ENCODE measurements at places on chromosomes 4 and X.

GRCh38 chr4:80010316-80010715 lies 62.7 kb downstream of the ANTXR2 start:
- DNase-seq = no peak

- no peak for DNase-seq
These were observed 72.9 kb downstream of the AASDH start for GRCh38 chr4:56314207-56314915.

GRCh38 chrX:109441266-109441665 lies 40.6 kb downstream of the GUCY2F start:
- no peak for DNase-seq

GRCh38 chr4:107619066-107619465 lies 101.0 kb downstream of the PAPSS1 start:
- DNase-seq = no peak

- DNase-seq = no peak
These were observed 59.1 kb downstream of the FBXW7 start for GRCh38 chr4:152476796-152477195.

GRCh38 chr4:13615161-13615560 lies 12.4 kb downstream of the BOD1L1 start:
- no peak for DNase-seq

DNA sequence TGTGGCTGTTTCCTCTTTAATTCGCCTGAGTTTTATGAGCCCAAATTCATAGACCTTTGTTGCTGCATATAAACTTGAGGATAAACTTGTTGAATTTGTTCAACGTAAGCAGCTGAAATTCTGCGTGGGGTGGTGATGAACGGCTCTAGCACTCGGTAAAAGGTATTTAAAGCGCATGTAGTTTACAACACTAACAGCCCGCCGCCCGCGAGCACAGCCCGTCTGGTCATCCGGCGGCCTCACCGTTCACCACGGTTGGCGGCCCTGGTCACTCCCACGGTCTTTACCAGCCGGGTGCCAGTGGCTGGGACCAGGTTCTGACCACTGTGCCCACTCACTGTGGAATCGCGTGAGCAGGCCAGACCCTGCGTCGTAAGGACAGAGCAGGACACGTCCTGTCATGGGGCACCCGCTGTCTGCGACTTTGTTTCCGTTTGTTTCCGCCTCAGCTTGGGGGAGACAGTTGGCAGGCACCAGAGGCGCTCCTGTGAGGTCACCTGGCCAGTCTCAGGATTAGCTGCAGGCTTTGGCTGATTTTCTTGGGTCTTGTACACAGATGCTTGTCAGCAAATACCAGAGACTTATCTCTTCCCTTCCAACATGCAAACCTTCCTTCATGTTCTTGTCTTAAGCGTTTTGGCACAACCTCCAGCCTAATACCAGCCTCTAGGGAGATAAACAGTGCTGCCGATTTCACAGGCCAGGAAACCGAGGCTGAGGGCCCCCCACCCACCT lies 36.8 kb upstream of the SPON2 start:
- no peak for DNase-seq

DNA sequence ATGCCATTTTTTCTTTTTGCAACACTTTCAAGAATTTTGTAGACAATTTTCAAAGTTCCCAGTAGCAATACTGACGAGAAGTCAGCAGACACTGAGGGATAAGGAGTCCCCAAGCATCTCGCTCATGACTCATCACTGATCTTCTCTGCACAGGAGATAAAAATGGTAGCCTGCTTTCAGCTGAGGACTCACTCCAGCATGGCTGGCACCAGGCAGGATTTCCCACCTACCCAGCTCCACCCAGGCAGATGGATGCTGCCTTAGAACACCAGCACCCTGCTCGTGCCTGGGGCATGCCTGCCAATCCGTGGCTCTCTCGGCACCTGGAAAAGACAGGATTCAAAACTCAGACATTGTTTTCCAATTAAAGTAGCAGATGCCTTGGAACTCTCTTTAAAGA lies 24.9 kb downstream of the JAKMIP1 start:
- no peak for DNase-seq

DNA sequence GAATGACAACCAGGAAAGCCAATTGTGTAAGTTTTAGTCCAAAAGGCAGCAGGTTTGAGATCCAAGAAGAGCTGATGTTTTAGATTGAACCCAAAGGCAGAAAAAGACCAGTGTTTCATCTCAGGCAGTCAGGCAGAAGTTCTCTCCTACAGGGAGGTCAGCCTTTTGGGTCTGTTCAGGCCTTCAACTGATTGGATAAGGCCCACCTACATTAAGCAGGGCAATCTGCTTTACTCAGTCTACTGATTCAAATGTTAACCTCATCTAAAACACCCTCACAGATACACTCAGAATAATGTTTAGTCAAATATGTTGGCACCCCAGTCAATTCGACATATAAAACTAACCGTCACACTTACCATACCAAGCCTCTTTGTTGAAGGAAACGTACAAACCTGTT lies 134.2 kb upstream of the NEIL3 start:
- no peak for DNase-seq

DNA sequence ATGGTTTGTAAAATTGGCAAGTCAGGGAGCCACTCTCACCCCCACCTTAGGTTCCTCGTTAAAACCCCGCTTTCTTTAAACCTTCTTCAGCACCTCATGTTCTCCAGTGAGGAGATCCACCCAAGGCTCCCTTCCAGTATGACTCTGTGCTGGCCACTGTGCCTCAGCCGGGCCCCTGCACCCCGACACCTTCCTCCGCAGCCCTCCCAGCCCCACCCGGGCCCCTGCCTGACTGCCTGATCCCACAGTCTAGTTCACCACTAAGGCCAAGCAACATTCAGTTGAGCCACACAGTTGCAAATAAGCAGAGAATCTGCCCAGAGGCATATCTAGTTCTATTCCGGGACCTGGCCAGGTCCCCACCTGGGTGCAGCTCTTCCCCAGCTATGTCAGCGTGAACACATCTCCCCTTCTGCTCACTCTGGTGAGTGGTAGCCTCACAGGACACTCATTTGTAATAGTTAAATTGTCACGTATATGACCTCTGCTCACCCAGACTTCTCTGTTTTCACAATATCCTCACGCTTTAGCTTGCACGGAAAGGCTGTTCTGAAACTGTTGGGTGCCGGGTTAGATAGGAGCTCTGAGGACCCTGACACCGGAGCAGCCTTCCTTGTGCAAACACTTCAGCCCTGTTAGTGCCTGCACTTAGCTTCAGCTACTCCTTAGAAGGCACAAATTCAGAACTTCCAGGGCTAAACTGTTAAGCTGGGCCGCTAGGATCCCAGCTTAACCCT lies 146.8 kb downstream of the DCTD start:
- DNase-seq = no peak

DNA sequence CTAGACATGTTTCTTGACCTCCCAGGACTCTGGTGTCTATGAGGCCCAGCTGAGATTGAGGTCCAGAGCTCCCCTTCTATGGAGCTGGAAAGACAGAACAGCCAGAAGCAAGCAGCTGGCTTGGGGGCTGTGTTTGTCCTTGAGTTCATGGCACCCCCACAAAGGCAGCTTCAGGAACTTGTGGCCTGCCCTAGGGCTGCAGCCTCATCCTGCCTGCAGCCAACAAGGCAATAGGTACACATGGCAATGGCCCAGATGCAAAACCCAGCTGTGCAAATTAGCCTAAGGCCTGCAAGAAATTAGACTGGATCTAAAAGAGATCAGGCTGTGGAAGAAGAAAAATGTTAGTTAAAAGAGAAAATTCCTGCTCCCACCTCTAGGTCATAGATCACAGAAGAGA lies 131.7 kb upstream of the NALF2 start:
- DNase-seq = no peak
